Non-pigmented ciliary epithelial cell (primary cell): ENCODE measurements at places on chromosomes 3 and 15.
A peak's percentile ranks its signal among the peaks of the same experiment; 100 is the strongest.

GRCh38 chr3:179929091-179929529 is 107.6 kb downstream of the PEX5L start:
- peak; percentile 20 for DNase-seq

DNA sequence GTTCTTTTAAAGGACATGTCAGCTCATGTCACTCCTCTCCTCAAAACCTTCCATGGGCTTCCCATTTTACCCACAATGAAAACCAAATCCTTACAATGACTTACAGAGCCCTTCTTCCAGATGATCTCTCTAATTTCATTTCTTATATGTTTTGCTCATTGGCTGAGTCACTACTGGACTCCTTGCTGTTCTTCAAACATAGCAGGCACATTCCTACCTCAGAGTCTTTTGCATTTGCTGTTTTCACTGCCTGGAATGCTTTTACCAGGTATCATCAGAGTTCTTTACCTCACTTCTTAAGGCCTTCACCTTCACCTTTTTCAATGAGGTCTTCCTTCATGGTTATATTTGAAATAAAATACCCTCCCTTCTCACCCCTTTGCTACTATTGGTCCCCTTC is 57.3 kb downstream of the NECTIN3 start:
- peak; percentile 19 for DNase-seq

DNA sequence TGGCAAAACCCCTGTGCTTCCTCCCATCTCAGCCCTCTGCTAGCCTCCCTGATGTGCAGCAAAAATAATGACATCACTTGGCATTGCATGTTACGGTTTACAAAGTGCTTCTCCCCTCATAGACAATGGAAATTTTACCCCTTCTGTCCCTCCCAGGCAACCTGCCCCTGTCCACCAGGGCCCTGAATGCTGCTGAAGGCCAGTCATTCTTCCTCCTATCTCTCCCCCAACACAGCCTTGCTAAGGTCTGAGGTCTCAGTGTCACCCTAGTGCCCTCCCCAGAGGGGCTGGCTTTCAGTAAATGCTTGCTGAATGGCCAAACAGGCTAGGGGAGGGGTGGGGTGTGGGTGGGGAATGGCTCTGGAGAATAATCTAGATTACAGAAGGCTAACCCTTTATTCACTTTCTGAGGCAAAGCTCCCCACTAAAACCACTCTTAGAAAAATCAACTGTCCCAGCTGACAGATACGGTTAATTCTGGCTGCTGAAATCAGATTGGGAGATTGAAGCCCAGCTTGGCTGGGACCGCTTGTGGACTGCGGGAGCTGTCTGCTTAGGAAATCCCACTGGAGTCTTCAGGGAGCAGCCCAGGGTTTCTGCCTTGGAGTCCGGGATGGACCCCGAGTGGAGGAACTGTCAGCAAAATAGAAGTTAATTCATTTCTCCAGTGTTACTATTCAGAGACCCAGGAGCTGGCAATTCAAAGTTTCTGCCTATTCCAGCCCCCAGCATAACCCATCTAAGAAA is 22.9 kb downstream of the ANP32A start:
- DNase-seq = no peak

DNA sequence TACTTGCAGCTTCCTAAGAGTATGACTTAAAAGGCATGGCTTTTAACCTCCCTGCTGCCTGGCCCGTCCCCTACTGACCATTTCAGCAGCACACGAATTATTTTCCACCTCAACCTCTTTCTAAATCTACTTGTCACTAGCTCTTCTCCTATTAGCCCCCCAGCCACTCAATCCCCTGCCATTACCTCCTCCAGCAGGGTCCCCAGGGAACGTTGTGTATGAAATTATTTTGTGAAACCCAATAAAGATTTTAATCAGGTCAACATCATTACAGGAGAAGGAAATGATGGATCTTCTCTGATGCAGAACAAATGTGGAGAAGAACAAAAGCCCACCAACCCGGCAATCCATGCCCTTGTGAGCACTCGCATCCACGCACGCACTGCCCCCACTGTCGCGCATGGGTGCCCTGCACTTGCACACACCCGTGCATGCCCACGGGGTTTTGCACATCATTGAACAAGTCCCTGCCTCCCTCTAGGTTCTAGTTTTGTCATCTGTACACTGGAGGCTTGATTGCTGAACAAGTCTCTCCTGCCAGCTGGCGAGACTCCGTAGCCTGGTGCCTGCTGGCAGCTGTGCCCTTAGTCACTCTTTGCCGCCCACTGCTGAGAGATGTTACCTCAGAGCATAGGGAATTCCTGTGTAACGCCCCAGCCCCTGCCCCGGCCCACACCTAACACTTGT is 51.6 kb downstream of the LINGO1 start:
- DNase-seq = no peak

DNA sequence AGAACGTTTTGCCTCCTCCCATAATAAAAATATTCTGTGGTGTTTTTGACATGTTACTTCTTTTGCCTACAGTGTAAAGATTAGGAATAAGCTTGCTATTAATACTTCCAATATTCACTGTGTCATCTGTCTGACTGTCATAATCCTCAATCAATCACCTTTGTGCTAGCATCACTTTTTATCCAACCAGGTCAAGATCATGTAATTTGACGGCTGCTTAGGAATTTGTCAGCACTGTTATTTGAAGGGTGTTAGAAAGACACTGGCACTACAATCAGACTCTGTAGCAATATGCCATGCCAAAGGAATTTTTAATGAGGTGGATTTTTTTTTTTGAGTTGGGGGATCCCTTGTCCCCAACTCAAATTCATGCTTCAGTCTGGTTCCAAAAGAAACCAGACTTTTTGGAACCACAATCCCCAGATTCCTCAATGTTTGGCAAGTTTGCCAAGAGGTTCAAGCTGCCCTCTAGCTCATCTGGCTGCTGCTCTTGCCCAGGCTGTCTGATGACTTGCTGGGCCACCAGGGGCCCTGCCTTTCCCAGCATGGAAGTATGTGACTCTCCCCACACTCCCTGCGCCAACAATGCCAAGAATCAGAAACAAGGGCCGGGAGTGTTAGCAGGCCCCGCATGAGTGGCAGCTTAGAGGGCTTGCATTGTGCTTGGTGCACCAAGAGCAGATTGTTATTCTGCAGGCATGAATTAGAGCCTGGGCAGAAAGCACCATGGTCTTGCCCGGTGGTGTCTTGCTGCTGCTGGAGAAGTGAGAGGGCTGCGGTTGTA is 58.6 kb upstream of the TSC22D2 start:
- DNase-seq = no peak

GRCh38 chr15:42149493-42150218 is 6.8 kb downstream of the PLA2G4F start:
- DNase-seq = no peak

GRCh38 chr15:52427804-52428203 is 100.9 kb downstream of the MYO5A start:
- DNase-seq = peak; percentile 84

GRCh38 chr3:75906555-75907112 is 121.3 kb upstream of the ZNF717 start:
- peak; percentile 9 for DNase-seq

- DNase-seq = peak; percentile 11
Measured at GRCh38 chr3:59133311-59133710, 83.5 kb upstream of the CFAP20DC start.

GRCh38 chr3:148773805-148774204 is 53.8 kb upstream of the CPB1 start:
- DNase-seq = no peak

- no peak for DNase-seq
Measured at GRCh38 chr3:44509393-44509921, 32.0 kb upstream of the ZNF445 start.

DNA sequence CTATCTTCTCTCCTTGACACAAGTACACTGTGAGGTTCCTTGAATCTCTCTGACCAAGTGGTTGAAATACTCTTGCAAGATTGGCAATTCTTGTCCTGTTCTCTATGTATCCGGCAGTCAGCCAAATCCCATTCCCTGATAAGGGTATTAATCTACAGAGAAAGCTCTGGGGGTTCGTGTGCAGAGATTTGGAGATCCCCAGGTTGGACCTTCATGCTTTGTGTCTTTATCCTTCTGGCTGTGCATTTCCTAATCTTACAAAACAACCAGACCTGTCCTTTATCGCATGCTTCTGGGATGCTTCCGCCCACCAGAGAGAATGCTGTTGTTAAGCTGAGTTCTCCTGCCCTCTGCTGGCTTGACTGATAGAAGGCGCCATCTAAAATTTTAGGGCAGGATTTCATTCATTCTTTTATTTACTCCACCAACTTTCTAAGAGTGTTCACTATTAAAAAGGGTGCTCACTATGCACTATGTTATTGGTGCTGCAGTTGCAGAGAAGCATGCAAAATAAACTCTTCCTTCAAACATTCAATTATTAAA is 8.6 kb upstream of the SST start:
- DNase-seq = peak; percentile 37

GRCh38 chr3:118946449-118946848 is 88.2 kb downstream of the IGSF11 start:
- no peak for DNase-seq

- no peak for DNase-seq
Measured at GRCh38 chr3:124895756-124896155, 8.6 kb upstream of the ITGB5 start.

GRCh38 chr3:105367063-105367405 is 325 bp downstream of the ALCAM start:
- no peak for DNase-seq

- no peak for DNase-seq
Measured at GRCh38 chr3:187999821-188000220, 154.1 kb upstream of the LPP start.

GRCh38 chr3:128523591-128523990 is 30.6 kb upstream of the GATA2 start:
- no peak for DNase-seq

DNA sequence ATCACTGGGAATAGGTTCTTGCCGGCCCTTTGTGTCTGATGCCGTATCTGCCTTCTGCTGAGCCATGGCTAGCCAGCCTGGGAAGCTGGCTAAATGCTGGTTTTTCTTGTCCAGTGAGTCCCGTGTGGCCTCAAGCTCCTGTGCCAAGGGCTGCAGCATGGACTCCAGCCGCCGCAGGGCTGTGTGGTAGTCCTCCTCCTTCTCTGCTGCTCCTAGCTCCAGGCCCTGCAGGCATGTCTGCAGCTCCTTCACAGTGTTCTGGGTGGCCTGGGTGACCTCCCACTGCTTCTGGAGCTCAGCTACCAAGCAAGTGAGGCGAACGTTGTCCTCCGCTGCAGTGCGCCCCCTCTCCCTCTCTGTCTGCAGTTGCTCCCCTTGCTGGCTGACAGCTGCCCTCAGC is 24.9 kb downstream of the CXCR6 start:
- no peak for DNase-seq

- no peak for DNase-seq
Measured at GRCh38 chr15:42880121-42880520, 40.5 kb downstream of the TTBK2 start.

DNA sequence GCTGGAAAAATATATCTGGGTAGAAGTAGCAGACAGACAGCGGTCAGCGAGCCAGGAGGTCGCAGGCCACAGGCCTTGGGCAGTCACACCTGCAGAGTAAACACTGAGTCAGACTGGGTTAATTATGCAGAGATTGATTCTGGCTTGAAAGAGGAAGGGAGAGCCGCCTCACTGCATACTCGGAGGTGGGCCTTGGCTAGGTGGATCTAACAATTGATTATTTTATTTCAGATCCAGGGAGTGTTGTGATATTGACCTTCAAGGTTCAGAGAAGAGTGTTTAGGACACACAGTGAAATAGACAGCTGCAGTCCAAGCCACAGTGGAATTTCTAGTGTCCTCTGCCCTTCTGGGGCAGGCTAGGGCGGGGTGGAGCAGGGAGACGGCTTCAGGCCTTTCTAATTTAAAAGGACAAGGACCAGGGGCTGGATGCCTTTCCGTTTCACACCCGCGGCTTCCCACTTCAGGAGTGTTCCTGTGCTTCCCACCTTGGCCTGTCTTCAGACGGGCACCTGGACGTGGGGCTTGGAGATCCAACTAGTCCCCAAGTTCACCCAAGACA is 237.3 kb downstream of the XXYLT1 start:
- DNase-seq = no peak

DNA sequence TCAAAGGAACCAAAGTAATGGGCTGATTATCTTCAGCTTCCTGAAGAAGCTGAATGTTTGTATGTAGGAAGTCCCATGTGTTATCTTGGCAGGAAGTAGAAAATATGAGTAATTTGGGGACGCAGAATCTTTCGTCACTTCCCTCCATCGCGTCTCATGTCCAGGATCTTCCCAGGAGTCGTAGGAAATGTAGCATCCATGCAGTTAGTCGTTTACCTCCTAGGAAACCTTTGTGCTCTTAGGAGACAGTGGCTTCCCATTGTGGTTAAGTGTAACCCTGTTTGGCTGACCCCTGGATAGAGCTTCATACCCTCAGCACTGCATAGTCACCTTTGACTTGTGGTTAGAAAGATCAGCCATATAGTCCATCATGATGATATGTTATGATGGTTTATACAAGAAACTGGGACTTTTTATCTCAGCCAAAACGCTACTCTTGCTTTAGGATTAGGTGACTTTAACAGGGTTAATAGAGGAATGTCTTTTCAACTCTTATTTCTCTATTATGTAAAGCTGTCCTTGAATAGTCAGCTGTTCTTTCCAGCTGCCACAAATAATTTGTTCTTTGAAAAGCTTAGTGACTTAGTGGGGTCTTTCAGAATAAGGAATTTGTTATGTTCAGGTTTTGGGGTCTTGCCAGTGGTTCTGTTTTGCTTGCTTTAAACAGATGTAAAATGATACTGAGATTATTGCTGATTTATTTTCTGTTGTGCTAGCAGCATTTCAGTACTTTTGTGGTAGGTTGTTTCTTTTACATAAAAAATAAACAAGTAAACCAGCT is 92.2 kb downstream of the KLHL25 start:
- DNase-seq = no peak

DNA sequence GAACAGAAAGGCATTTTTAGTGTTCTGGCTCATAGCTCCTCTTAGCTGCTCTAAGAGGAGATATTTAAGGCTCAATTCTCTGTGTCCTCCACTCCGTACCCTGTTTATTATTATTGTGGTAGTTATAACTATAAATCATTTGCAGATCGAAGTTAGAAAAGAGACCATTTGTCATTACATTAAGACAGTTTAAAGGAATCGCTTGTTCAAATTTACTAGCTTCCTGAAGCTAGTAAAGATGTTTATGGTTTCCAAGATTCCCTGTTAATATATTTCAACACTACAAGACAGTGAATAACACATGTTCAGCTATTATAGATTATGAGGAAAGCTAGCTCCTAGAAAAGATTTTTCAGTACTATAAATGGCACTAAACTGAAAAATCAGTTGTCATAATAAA is 12.6 kb downstream of the ATXN7 start:
- DNase-seq = no peak

- no peak for DNase-seq
Measured at GRCh38 chr3:131050001-131050400, 23.3 kb downstream of the NEK11 start.

GRCh38 chr3:113231391-113231790 is 20.0 kb downstream of the BOC start:
- DNase-seq = no peak

DNA sequence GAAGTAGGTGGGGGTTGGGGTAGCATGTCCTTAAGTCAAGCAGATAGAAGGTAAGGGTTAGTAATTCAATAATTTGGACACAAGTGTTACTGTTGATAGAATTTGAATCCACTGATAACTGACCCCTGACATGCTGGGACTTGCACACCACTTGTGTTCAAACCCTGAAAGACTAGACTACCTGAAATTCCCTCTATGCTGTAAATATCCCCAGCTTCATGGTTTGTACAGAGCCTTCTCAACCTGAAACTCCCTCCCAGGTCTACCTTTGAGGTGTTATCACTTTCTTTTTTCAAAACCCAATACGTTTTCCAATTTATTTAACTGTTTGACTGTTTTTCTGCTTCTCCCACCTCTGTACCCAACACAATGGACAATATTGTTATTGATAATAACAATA is 459.6 kb downstream of the NLGN1 start:
- no peak for DNase-seq

- no peak for DNase-seq
Measured at GRCh38 chr3:141286856-141287255, 55.2 kb downstream of the PXYLP1 start.
